AG04449 (cell line): ENCODE measurements at places on chromosomes 1 and 21.

DNA sequence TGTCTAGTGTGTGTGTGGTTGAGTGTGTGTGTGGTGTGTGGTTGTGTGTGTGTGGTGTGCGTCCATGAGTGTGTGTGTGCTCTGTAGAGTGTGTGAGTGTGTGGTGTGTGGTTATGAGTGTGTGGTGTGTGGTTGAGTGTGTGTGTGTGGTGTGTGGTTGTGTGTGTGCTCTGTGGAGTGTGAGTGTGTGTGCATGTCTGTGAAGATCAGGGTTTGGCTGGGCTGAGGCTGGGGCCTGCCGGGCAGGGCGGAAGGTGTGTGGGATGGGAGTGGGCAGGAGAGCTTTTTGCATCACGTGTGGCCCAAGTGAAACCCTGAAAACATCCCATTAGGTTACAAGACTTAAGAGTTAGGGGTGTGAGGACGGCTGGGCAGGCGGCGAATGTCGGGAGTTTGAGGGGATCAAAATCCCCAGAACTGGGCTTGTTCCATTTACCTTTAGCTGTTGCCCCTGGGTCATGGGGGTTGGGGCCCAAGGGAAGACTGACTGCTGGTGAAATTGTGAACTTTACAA, 2.9 kb upstream of the FCMR start:
- DNase-seq: no peak

DNA sequence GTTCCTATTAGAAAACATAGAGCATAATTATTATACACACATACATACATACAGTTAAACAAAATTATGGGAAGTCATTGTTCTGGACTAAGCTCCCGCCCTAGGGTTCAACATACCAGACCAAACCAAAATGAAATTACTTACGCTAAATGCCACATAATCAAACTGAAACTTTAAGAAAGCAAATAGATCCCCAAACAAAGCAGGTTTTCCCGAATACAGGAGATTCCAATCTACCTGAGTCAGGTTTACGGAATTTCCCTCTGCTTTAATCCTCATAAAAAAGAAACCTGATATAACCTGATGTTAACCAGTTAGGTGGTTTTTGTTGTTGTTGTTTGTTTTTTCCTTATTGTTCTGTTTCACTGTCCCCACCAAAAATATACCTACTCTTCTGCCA, 1886.9 kb downstream of the NCAM2 start:
- DNase-seq: no peak

DNA sequence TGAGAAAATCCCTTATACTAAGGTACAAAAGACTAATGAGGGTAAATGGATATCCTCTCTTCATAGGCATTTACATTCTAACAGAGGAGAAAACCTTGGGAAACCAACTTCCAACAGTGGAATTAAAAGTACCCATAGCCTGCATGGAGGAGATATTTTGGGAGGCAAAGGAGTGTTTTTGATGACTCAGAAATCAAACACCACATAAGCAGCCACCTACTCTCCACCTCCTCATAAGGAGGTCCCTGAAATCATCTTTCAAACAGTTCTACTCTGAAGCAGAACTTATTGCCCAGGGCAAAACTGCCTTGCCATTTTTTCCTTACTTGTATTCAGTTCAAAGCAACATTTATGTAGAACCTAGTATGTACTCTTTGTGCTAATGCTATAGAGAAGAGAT, 211.3 kb downstream of the KCNH1 start:
- no peak for DNase-seq

- DNase-seq: no peak
Observed at GRCh38 chr1:189874715-189875435, 602.8 kb downstream of the BRINP3 start.

- no peak for DNase-seq
Observed at GRCh38 chr1:239913141-239913585, 178.5 kb upstream of the FMN2 start.

GRCh38 chr1:204127597-204128242, 24.1 kb downstream of the ETNK2 start:
- peak; percentile 29 for DNase-seq

- DNase-seq: no peak
Observed at GRCh38 chr1:25246600-25247023, 642 bp downstream of the RSRP1 start.

DNA sequence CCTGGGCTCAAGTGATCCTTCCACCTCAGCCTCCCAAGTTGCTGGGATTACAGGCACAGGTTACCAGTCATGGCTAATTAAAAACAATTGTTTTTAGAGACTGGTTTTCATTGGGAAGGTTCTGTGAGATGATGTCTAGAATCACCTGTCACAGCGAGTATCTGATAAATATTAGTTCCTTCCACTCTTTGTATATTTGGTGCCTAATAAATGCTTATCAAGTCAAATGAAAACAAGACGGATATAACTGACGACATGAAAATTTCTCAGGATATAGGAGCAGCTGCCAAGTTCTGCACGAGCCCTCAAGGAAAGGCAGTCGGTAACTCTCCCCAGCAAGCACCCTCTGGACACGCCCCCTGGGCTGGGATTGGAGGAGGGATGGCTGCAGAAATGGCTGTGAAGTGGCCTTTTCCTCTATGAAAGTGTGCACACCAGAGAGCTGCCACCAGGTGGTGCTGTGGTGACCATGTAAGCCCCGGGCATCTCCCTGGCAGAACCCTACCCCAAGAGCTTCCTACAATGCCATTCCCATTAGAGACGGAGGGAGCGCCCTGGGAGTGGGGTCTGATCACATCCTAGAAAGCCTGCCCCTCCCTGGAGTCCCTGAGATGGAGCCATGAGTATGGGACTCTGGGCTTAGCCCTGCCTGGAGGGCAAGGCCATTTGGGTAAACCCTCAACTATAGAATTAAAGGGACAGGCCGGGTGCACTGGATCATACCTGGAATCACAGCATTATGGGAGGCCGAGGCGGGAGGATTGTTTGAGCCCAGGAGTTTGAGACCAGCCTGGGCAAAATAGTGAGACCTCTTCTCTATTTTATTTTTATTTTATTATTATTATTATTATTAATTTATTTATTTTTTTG, 50.9 kb downstream of the HTR6 start:
- peak; percentile 69 for DNase-seq

DNA sequence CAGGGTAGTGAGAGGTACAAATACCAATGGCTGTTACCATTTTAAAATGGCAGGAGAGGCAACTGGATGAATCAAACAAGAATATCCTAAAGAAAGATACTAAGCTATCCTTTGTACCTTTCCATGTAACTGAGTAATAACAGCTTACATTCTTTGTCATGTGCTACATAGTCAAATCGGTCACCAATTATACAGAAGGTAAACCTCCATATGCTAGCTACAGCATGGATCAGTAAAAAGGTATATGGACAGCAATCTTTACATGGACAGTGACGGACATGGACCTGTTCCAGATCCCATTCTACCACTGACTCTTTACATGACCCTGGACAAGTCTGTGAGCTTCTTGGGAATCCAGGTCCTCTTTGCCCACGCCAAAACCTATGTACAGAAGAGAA, 13.4 kb upstream of the MRPL9 start:
- no peak for DNase-seq

DNA sequence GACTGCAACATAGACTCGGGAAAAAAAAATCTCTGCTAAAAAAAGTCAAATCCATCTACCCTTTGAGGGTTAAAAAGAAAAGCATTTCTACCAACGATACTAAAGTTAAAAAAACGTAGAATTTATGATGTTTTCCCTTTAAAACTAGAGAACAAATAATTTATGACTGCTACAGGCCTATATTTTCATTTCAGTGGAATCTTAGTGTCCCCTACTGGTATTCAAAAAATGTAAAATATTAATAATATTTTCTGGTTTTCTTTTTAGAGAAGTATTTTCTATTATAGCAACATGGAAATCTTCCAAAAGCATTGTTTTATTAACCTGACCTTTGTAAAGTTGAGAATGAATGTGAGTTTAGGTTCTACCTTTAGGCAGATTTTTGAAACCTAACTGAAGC, 1582.2 kb downstream of the MRPL39 start:
- no peak for DNase-seq

GRCh38 chr1:200900877-200901276, 6.2 kb downstream of the INAVA start:
- no peak for DNase-seq

GRCh38 chr1:167795810-167796740, 74.3 kb downstream of the MPZL1 start:
- no peak for DNase-seq

DNA sequence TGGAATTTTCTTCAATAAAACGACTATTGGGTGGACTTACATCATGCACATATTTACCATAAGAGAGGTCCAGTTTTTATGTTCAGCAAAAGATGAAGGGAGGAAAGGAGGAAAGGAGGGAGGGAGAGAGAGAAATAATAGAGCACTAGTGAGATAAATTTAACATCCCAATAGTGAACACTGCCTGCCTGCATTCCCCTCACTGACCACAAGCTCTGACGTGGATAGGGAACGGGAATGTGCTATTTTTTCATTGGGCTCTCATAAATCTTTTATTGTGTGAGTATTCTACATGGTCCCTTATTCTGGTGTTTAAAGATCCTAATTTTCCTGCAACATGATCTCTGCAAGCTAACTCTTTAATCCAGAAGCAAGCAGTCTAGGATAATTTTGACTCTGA, 82.1 kb downstream of the TTC3 start:
- no peak for DNase-seq

GRCh38 chr1:110697606-110698005, 22.9 kb upstream of the KCNA3 start:
- no peak for DNase-seq

- no peak for DNase-seq
Observed at GRCh38 chr1:10835822-10836421, 39.5 kb upstream of the CASZ1 start.

GRCh38 chr1:2557482-2558400, 1.6 kb downstream of the TNFRSF14 start:
- DNase-seq: no peak

DNA sequence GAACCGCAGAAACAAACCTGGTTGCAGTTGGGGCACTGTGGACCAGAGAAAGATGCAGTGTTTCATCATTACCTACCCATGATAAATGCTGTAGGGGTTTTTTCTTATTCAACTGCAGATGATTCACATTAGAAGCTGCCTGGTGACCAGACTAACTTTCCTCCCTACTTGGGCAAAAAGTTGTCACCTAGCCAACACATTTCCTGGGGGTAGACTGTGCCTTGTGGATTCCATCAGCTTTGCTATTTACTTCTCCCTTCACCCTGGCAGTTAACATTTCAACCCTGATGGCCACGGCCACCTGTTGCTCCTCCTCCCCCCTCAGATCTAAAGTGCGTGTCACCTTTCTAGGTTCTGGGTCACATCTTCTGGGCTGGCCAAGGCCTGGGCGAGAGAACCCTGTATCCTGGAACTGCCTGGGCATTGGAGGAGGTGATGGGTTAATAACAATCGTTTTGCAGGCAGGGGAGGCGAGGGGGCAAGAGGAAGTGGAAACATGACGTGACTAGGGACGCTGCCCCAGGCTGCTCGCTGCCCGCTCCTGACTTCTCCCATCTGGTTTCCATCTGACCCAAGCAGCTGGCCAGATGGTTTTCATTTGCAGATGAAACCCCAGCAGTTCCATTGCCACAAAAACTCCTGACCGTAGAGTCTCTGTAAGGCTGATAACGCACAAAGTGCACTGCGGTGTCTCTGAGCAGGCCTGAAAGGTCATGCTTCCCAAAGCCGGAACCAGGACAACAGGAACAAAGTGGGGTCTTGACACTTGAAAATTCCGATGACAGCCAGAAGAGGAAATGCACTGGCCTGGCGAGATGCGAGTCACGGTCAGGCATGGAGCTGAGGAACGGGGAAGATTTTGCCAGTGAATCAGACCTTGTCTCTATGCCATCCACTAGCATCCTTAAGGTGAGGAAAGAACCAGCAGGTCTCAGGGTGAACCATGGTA, 36.6 kb downstream of the CAPZB start:
- DNase-seq: peak; percentile 51
